ENCODE measurements at places on chromosomes 2 and 18. TPM values are rescaled to one million over a fixed set of nuclear protein-coding genes. Genes with fewer than 3 reads are reported as not detected.
A peak's percentile ranks its signal among the peaks of the same experiment; 100 is the strongest.

GRCh38 chr18:59431131-59431530, 72.1 kb upstream of the LMAN1 start:
- DNase-seq = no peak

GRCh38 chr2:29129586-29130281, 14.5 kb downstream of the CLIP4 start:
- DNase-seq = no peak

DNA sequence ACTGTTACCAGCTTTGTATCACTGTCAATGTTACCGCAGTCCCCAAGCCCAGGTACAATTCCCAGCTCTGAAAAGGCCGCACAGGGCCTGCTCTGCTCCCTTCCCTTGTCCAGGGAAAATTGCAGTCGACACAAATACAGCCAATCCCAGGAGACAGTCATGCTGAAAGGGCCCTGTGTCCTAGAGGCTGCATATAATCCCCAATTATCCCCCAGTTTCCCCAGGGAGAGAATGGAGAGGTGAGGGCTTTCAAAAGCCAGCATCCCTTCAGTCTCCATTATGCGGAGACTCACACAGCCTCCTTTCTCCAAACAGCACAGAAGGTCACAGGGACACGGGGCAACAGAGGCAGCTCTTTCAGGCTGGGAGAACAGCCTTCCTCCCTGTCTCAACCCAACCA, 17.1 kb upstream of the CTIF start:
- DNase-seq = no peak

DNA sequence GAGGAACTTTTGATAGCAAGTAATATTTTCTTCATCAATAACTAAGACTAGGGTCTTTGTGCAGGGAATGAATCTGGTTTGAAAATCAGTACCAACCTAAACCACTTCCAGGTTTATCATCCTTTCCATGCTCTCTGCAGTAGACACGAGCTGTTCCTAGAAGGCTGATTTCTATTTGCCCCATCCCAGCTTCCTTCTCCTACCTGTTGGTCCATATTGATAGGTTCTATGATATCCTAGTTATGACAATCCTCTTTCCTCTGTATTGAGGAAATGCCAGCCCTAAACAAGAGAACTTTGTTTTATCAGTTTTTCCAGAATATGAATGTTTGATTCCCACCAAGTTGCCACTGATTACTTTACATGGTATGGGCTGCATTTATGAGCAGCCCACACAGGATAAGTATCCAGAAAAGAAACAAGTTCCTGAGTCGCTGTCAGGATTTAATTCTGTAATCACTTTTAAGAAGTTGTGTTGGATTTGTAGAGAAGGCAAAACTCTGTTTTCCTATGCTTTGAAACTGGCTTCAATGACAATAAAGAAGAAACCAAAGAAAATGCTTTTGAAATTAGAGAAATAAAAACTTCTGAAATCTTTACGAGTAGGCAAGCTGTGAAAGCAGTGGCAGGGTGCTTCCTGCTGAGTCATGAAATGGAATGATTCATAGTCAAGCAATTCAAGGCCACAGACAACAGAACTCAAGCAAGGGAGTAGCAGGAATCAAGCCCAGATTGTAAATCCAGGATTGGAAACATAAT, 37.3 kb upstream of the TANK start:
- DNase-seq = peak; percentile 81

DNA sequence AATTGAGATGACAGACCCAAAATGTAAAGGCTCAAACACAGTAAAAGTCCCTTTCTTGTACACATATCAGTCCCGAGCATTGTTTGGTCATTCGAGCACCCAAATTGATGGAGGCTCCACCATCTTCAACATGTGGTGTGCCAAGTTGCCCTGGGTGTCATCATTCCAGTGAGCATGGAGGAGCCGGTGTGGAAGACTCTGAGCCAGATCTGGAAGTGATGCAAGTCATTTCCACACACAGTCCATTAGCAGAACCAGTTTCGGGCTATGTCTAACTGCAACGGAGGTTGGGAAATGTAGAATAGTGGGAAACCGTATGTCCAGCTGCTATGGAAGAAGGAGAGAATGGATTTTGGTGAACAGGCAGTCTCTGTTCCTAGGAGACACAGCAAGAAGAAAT, 40.9 kb upstream of the BZW1 start:
- no peak for DNase-seq

- DNase-seq = no peak
Measured at GRCh38 chr2:205047273-205047839, 502.1 kb downstream of the PARD3B start.

DNA sequence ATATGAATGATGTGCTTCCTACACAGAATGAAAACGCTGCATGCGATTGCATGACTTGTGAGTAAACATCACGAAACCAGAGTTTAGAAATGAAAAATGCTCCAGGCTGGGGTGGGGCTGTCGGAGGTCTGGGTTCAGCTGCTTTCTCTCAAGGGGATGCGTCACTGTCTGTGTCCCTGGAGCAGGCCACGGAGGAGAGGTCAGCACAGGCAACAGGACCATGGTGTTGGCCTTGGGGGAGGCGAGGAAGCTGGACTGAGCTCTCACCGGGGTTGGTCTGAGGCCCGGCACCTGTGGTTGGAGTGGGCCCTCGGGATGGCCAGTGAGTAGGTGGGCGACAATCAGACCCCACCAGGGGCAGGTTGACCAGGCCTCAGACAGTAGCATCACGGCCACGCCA, 89.0 kb upstream of the TMEM18 start:
- DNase-seq = no peak

The TGOLN2 gene
- 132 TPM for total RNA-seq

The EHD3 gene
- 1.7 TPM for total RNA-seq
